ENCODE measurements at places on chromosomes 7 and 10.

DNA sequence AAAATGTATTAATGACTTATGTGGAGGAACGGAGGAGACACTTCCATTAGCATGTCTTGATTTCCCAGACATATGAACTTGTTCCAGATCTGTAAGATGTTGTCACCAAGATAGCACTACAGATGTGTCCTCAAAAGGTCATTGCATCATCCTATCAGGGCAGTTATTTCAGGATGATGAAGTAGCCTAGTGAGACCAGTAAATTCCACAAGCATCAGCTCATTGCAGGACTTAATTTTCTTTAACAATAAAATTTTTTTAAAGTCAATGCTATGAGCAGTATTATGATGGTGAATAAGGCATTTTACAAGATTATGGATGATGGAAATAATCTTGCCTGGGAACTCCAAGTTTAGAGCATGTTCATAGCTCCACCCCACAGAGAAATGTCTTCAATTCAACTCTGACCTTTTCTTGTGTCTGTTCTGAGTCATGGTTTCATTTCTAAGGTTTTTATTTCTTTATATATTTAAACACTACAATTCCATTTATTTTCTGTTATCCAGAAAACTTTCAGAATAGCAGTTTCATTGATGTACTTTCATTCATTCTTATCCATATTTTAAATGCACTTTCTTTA, 1203.3 kb upstream of the CELF2 start:
- no peaks in the 10 kb centered on the region for H3K27me3 ChIP-seq
- DNase-seq, result no peak
- no peak overlapping the region for H3K4me3 ChIP-seq
- H3K27ac ChIP-seq, result no peak overlapping the region
- H3K36me3 ChIP-seq, result no peaks in the 10 kb centered on the region

GRCh38 chr7:125636320-125636962, 706.8 kb upstream of the POT1 start:
- H3K4me3 ChIP-seq, result no peak overlapping the region
- H3K4me1 ChIP-seq, result no peaks in the 10 kb centered on the region
- no peak for DNase-seq
- H3K27ac ChIP-seq, result no peak overlapping the region

DNA sequence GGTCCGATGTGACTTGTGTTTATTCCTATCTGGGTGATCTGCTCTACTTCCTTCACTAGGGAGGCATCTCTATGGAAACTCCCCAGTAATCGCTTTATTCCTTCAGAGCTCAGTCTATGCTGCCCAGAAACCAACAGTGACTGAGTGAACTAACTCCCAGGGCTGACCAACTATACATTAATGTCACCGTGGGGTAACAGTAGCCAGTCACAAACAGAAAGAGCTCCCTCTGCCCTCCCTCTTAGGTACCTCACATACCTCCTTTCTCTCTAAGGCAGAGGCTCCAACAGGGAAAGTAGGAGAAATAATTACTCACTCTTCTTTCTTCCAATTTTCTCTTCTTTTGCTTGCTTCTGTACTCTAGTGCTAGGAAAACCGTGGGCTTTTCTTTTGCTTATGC, 855.0 kb downstream of the REEP3 start:
- peaks cover 4% of the 10 kb centered on the region for H3K4me1 ChIP-seq
- H3K36me3 ChIP-seq, result no peaks in the 10 kb centered on the region
- peak; percentile 9 for DNase-seq
- no peaks in the 10 kb centered on the region for H3K27me3 ChIP-seq
- no peak overlapping the region for H3K27ac ChIP-seq

- no peaks in the 10 kb centered on the region for H3K36me3 ChIP-seq
- no peak overlapping the region for H3K4me3 ChIP-seq
- no peaks in the 10 kb centered on the region for H3K4me1 ChIP-seq
- H3K27ac ChIP-seq, result no peak overlapping the region
- DNase-seq, result no peak
Observed at GRCh38 chr10:80137031-80137862, 4.7 kb downstream of the PLAC9 start.

GRCh38 chr7:150378115-150378852, 846 bp upstream of the ZNF775 start:
- peak overlapping the region; percentile 99 for H3K4me3 ChIP-seq
- H3K27ac ChIP-seq, result peak overlapping the region; percentile 60
- no peaks in the 10 kb centered on the region for H3K27me3 ChIP-seq
- H3K4me1 ChIP-seq, result peaks cover 39% of the 10 kb centered on the region
- DNase-seq, result peak; percentile 75

GRCh38 chr7:94675356-94675755, 19.4 kb upstream of the SGCE start:
- no peak overlapping the region for H3K4me3 ChIP-seq
- no peak overlapping the region for H3K27ac ChIP-seq
- H3K4me1 ChIP-seq, result no peaks in the 10 kb centered on the region
- H3K36me3 ChIP-seq, result no peaks in the 10 kb centered on the region
- no peak for DNase-seq

- no peaks in the 10 kb centered on the region for H3K36me3 ChIP-seq
- 0 out of 2 replicates have a peak, but pooled peaks cover 5% of the 10 kb centered on the region for H3K4me1 ChIP-seq
- no peaks in the 10 kb centered on the region for H3K27me3 ChIP-seq
- H3K27ac ChIP-seq, result peak overlapping the region; percentile 34
Observed at GRCh38 chr10:101028446-101029337, 2.2 kb downstream of the PDZD7 start.

- H3K36me3 ChIP-seq, result no peaks in the 10 kb centered on the region
- no peaks in the 10 kb centered on the region for H3K4me1 ChIP-seq
- H3K27me3 ChIP-seq, result no peaks in the 10 kb centered on the region
Observed at GRCh38 chr10:110479710-110480109, 18.0 kb upstream of the DUSP5 start.

GRCh38 chr7:98705626-98706025, 88.5 kb downstream of the NPTX2 start:
- DNase-seq, result no peak
- H3K27me3 ChIP-seq, result no peaks in the 10 kb centered on the region
- no peak overlapping the region for H3K27ac ChIP-seq
- H3K4me3 ChIP-seq, result no peak overlapping the region

GRCh38 chr7:98784216-98784785, 85.5 kb downstream of the TMEM130 start:
- no peaks in the 10 kb centered on the region for H3K27me3 ChIP-seq
- no peak for DNase-seq
- no peaks in the 10 kb centered on the region for H3K36me3 ChIP-seq

- H3K36me3 ChIP-seq, result peaks cover 19% of the 10 kb centered on the region
- peak; percentile 33 for DNase-seq
- no peaks in the 10 kb centered on the region for H3K27me3 ChIP-seq
- H3K4me3 ChIP-seq, result no peak overlapping the region
- H3K27ac ChIP-seq, result no peak overlapping the region
Observed at GRCh38 chr7:5333121-5334045, 50.6 kb downstream of the SLC29A4 start.

DNA sequence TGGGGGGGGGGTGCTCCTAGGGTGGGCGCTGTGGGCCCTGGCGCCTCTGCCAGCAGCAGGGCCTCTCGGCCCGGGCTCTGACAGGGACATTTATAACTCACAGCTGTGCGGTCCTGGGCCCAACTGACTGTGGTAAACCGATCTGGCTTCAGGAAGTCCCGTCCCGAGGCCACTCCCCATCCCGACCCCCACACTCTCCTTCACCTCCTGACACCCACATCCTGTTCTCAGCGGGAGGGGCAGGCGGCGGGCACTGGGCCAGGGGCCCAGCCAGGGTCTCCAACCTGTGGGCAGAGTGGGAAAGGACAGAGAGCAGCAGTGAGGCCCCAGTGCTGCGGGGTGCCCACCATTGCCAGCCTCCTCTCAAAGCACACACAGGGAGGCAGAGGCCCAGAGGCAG, 69.1 kb downstream of the ZMIZ1 start:
- H3K4me3 ChIP-seq, result no peak overlapping the region
- peaks cover 25% of the 10 kb centered on the region for H3K4me1 ChIP-seq
- peaks cover 16% of the 10 kb centered on the region for H3K36me3 ChIP-seq

DNA sequence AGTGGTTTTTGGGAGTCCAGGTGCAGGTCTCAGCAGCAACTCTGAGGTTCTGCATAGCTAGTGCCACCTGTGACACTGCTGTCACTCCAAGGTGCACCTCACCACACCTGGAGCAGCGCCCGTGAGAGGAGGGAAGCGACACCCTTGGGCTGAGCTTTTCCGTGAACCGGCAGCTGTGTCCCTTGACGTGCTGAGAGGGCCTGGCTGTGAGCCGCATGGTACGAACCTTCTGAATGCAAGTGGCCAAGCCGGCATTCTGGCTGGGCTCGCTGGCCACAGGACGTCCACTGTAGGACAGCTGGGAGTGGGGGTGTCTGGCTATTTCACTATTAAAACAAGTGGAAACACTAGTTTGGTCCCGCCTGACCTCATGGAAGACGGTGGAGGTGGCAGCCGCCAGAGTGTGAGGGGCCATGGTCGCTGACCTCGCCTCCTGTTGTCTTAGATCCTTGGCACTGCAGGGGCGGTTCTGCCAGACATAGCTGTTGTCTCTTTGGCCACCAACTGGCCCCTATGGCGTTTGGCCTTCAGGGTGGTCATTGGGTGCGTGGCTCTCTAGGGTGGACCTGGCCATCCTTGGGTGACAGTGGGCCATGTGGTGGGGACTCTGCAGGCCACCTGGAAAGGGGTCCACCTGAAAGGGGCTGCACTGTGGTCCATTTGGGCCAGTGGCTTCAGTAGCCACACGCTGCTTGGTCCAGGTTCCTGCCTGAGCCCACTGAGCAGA, 12.9 kb downstream of the INPP5A start:
- peak; percentile 11 for DNase-seq
- H3K4me1 ChIP-seq, result no peaks in the 10 kb centered on the region
- H3K36me3 ChIP-seq, result no peaks in the 10 kb centered on the region
- no peak overlapping the region for H3K27ac ChIP-seq
- no peaks in the 10 kb centered on the region for H3K27me3 ChIP-seq

DNA sequence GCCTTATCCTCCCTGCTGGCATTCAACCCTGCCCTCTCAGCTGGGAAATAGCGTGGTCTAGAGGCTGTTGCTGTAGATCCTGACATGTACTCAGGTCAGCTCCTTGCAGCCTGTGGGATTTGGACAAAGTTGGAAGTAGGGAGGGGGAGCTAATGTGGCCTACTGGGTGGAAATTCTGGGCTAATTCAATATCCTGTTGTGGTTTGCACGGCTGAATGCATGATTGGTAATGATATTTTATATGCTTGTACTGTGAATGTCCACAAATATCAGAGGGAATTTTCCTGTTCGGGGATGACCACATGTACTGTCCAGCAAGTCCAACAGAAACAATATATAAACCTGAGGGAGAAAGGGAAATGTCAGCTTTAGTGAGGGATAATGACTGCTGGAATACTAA, 22.1 kb upstream of the NPVF start:
- no peak overlapping the region for H3K4me3 ChIP-seq
- no peak overlapping the region for H3K27ac ChIP-seq
- no peaks in the 10 kb centered on the region for H3K27me3 ChIP-seq
- H3K36me3 ChIP-seq, result no peaks in the 10 kb centered on the region
- DNase-seq, result no peak
- no peaks in the 10 kb centered on the region for H3K4me1 ChIP-seq

- H3K27me3 ChIP-seq, result no peaks in the 10 kb centered on the region
- no peak overlapping the region for H3K4me3 ChIP-seq
- no peak for DNase-seq
- H3K4me1 ChIP-seq, result no peaks in the 10 kb centered on the region
- no peak overlapping the region for H3K27ac ChIP-seq
Observed at GRCh38 chr7:1561036-1561940, 5.3 kb upstream of the TMEM184A start.

DNA sequence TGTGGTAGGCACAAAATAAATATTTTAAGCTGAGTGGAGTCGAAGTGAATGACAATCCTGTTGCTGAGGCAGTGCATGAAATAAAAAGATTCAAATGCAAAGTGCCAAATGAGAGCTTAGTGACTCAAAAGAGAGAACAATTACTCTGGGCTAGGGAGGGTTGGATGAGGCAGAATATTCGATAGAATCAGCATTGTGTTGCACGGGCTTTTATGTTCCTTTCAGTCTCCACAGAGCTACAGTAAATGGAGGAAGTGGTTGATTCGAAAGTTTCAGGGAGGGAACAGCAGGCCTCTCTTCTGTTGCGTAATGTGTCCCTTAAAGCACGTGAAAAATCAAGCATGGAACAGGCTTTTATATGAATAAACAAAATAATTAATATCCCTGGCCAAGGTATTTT, 599.3 kb upstream of the CELF2 start:
- H3K36me3 ChIP-seq, result no peaks in the 10 kb centered on the region
- no peaks in the 10 kb centered on the region for H3K4me1 ChIP-seq
- no peak overlapping the region for H3K4me3 ChIP-seq
- H3K27ac ChIP-seq, result no peak overlapping the region

DNA sequence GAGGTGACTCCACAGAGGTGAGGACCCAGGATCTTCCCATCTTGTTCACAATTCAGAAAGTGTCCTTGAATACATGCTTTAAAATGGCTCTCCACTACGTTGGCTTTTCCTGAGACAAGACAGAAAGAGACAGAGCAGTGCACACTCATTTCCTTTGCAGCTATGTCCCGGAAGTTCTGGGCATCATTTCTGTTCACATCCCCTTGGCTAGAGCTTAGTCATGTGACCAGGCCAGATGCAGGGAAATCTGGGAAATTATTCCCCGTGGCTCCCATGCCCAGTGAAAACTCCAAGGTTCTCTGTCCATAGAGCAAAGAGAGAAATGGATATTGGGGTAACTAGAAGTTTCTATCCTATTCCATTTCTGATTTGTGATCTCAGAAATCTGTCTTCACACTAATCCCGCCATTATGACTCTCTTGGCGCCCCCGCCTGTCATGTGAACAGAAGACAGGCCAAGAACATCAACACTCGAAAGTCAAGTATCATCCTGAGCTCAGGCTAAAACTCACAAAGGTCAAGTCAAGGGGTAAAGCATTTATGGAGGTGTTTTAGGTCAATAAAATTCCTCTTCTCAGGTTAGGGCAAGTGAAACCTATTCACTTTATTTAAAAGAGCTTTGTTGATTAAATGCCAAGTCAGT, 251.4 kb upstream of the HABP2 start:
- no peaks in the 10 kb centered on the region for H3K27me3 ChIP-seq
- no peaks in the 10 kb centered on the region for H3K36me3 ChIP-seq
- H3K27ac ChIP-seq, result no peak overlapping the region
- H3K4me1 ChIP-seq, result no peaks in the 10 kb centered on the region
- no peak overlapping the region for H3K4me3 ChIP-seq

DNA sequence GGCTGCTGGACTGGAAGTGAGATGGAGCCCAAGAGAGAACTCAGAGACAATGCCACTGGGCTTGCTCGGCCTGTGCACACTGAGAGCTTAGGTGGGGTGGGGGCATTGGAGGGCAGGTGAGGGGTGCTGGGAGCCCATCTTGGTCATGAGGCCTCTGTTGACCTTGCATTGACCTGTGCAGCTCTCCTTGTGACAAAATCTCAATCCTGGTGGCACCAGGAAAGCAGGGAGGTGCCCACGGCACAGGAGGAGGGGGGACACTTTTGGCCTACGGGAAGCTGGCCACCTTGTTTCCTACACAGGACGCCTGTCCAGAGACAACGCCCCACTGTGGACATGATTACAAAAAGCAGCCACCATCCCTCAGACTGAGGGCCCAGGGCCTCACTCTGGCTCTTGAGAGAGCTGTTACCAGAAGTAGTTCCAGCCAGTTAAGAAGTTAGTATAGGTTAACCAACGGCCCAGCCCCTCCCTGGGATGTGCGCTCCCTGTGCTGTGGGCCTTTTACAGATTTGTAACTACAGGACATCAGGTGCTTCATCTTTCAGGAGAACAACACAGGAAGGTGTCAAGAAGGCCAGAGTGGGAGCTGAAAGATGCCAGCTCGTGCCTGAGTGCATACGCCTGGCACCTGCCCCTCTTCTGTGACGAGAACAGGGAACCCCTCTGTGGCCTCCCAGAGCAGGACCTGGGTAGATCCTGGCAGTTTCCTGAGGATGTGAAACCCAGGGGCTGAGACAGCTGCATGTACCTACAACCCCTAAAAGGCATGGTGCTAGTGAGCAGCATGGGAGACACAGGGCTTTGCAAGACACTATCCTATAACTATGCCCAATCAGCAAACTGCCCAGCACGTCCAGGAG, 10.3 kb downstream of the PKD1L1 start:
- H3K36me3 ChIP-seq, result no peaks in the 10 kb centered on the region
- no peak overlapping the region for H3K27ac ChIP-seq
- DNase-seq, result no peak

Data from SK-N-SH (cell line).